ENCODE measurements at places on chromosomes 11 and 22.

- DNase-seq, result peak; percentile 29
These were observed 2.7 kb upstream of the RHOD start for GRCh38 chr11:67053896-67054329.

DNA sequence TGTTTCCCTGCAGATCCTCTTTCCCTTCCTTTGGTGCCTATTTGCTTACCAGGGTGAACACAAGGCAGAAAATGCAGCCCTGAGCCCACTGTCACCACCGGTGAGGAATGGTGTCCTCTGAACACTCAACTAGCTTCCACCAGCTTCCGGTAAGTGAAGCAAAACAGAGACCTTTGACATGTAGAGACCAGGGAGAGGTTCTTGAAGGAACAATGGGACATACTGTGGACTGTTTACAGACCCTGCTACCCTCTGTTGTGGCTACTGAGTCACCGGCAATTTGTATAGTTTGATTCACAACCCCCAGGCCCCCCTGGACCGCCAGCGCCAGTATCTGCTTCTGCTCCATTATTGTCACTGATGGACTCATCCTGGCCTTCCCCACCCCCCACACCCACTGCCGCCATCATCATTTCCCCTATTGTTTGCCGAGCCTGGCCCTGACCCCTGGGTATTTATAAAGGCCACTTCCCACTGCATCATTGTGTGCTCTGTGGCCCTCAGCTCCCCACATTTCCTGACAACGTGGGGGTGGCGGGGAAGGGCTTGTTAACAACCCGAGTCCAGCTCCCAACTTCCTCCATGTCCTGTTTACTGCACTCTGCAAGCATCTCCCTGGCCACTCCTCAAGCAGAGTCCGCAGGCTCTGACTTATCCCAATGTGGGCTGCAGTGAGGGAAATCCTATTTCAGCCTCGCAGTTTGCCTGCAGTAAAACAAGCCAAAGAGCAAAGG lies 252.9 kb downstream of the ETS1 start:
- DNase-seq, result no peak

DNA sequence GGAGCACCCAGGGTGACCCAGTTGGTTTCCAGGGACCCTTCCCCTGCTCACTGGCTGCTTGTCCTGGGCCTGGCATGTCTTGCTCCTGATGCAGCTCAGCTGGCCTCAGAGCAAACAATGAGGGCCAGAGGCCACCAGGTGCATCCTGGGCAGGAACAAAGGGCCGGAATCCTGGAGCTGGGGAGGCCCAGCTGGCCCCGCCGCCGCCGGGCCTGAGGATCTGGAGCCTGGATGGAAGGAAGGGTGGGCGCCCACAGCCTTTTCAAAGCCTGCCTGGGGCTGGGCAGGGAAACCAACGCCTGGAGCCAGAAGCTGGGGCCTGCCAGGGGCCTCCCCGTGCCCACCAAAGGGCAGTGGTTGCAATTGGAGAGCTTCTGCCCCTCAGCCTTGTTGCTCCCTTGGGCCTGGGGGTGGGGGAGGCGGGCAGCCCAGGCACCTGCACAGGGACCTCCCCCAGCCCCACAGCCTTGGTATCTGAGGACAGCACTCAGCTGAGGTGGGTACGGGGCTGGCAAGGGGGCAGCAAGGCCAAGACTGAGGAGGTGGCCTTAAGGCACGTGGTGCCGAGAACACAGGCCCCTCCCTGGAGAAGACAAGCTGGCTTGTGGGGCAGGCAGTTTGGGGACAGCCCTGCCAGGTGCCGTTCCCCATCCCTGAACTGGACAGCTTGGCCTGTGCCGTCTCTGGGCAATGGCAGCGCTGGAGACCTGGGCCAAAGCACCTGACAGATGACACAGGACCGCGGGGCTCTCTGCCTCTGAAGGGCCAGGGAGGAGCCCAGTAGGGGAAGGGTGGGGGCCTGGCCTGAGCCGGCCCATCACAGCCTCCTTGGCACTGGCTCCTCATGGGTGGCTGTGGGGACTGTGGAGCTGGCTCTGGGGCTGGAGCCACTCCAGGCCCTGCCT lies 7.1 kb upstream of the ADORA2A start:
- DNase-seq, result no peak

GRCh38 chr11:27468209-27468994 lies 4.2 kb downstream of the LGR4 start:
- DNase-seq, result no peak

DNA sequence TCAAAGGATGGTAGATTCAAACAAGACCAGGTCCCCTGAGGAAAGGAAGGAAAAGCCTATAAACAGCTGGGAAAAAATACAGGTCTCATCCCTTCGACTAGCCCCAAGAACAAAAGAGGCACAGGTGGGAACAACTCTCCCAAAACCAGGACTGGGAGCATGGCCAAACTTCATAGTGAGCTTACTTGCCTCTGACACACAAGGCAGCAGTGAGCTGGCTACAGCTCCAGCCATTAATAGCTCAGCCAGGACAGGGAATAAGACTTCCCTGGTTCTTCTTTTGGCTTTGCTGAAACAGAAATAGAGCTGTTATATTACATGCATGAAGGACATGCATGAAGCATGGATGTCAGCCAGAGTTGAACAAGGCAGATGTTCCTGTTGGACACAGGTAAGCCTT lies at the start of gene OR10A2:
Gene OR10A2 (plus strand): TSS at position 97 of the 400 bp plus-strand sequence. CDS start 6,698 bp downstream, outside the sequence.
- DNase-seq, result no peak
